ENCODE measurements at places on chromosomes 4 and X.

GRCh38 chrX:41086627-41086932 lies 1.3 kb downstream of the USP9X start:
- DNase-seq: no peak

GRCh38 chrX:23390979-23391378 lies 56.3 kb downstream of the PTCHD1 start:
- no peak for DNase-seq

DNA sequence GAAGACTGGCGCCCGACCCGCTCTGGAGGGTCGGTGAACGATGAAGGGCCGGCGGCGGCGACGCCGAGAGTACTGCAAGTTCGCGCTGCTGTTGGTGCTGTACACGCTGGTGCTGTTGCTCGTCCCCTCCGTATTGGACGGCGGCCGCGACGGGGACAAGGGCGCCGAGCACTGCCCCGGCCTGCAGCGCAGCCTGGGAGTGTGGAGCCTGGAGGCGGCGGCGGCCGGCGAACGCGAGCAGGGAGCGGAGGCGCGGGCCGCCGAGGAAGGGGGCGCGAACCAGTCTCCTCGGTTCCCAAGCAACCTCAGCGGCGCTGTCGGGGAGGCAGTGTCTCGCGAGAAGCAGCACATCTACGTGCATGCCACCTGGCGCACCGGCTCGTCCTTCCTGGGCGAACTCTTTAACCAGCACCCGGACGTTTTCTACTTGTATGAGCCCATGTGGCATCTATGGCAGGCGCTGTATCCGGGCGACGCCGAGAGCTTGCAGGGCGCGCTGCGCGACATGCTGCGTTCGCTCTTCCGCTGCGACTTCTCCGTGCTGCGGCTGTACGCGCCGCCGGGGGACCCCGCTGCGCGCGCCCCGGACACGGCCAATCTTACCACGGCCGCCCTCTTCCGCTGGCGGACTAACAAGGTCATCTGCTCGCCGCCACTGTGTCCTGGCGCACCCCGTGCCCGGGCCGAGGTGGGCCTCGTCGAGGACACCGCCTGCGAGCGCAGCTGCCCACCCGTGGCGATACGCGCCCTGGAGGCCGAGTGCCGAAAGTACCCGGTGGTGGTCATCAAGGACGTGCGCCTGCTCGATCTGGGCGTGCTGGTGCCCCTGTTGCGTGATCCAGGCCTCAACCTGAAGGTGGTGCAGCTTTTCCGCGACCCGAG lies 568 bp downstream of the CHST7 start:
- peak; percentile 52 for DNase-seq

- no peak for DNase-seq
These were observed 20.0 kb downstream of the TMEM154 start for GRCh38 chr4:152659806-152660205.

GRCh38 chrX:147923605-147924004 lies 11.9 kb downstream of the FMR1 start:
- DNase-seq: no peak

DNA sequence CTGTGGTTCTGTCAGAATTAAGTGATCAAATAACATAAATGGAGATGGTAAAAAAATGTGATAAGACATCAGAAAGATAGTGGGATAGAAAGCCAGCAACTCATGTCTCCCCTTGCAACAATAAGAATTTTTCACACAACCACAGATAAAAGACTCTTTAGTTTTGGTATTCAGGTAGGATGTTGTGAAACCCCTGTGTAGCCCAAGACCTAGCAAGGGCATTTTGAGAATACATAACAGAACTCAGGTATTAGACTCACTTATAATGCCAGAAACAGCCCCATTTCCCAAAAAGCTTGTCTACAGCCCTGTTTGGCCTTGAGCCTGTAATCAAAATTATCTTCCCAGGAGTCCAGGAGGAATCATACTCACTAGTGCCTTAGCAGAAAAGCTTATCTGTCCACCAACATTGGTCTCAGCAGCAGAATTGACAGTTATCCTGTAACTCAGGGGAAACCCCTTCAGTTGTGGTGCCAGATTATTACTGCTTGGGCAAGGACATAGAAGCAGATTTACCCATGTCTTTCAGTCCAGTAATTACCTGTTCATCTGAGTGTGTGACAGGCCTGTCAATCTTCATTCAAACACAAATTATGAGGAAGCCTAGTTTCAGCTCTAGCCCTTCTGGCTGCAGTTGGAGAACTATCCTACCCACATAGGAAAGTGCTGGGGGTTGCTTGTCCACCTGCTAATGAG lies 41.0 kb upstream of the UGT2B17 start:
- DNase-seq: no peak

Data from fibroblast of gingiva (primary cell).